Thoracic aorta (tissue), 2 donors: ENCODE measurements at places on chromosomes 1 and 21. TPM values are rescaled to one million over a fixed set of nuclear protein-coding genes. Genes with fewer than 3 reads are reported as not detected.
A peak's percentile ranks its signal among the peaks of the same experiment; 100 is the strongest.

DNA sequence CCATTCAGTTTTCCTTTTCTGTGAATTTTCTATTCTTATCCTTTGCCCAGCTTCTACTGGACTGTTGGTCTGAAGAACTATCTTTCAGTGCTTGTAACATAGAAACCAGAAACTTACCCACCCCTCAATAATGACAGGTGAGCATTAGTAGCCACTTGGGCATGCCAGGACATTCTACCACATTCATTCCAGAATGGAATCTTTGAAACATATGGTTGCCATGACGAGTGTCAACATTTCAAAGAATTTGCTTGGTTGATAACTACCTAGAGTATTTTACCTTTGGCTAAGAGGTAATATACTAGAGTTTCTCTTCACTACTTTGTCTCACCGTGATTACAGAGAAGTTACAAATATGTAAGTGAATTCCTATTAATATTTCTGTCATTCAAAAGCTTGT is at the start of gene MROH9:
Gene MROH9 (plus strand): TSS at position 304 of the 400 bp plus-strand sequence. CDS start 10,023 bp downstream, outside the sequence.
- no peak for DNase-seq
- H3K4me1 ChIP-seq: peaks cover 6% of the 10 kb centered on the region
- H3K27me3 ChIP-seq: no peaks in the 10 kb centered on the region
- no peaks in the 10 kb centered on the region for H3K36me3 ChIP-seq

- H3K4me1 ChIP-seq: peaks cover 5% of the 10 kb centered on the region
- H3K4me3 ChIP-seq: peak overlapping the region; percentile 98
- DNase-seq: no peak
- no peaks in the 10 kb centered on the region for H3K27me3 ChIP-seq
Observed at GRCh38 chr1:113388621-113389358, 1.5 kb upstream of the MAGI3 start.

DNA sequence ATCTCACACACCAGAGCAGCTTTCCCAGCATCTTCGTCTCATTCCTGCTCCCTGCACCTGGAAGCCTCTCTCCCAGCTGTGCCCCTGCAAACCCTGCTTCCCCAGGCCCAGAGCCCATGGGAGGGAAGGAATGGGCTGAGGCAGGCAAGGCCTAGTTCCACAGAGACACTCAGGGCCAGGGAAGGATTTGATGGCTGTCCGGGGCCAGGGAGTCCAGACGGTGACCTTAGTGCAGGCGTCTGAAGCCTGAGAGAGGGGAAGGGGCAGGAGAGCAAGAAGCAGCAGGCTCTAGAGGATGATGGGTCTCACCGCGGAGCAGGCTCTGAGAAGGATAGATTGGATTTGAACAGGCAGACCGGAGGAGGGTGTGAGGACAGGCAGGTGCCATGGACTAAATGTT is 22.2 kb upstream of the TNNI1 start:
- no peak for DNase-seq
- H3K27me3 ChIP-seq: no peaks in the 10 kb centered on the region
- H3K4me3 ChIP-seq: no peak overlapping the region
- no peak overlapping the region for H3K27ac ChIP-seq
- H3K36me3 ChIP-seq: no peaks in the 10 kb centered on the region

GRCh38 chr1:4402032-4402431 is 252.4 kb upstream of the AJAP1 start:
- no peaks in the 10 kb centered on the region for H3K27me3 ChIP-seq
- no peak for DNase-seq
- no peaks in the 10 kb centered on the region for H3K36me3 ChIP-seq
- H3K4me3 ChIP-seq: no peak overlapping the region

DNA sequence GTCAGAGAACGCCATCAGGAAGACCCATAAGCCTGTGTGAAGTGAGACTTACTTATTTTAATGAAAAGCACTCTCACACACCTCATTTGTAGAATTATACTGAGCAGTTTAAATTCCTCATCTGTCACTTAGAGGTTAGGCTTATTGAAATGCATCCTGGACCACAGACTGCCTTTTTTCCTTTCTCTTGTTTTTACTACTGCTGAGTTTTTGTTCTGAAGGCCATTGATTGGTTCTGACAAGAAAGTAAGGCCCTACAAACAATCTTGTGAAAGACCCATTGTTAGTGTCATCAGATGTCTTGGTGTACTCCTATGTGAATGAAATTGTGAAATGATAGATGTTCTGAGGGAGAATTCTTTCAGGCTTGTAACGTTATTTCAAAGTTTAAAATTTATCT is 1343.3 kb upstream of the ADGRL2 start:
- no peaks in the 10 kb centered on the region for H3K27me3 ChIP-seq
- no peak overlapping the region for H3K27ac ChIP-seq
- H3K4me3 ChIP-seq: no peak overlapping the region
- no peaks in the 10 kb centered on the region for H3K36me3 ChIP-seq
- DNase-seq: no peak

Gene NAV1
- total RNA-seq: 255 TPM

- no peaks in the 10 kb centered on the region for H3K36me3 ChIP-seq
- no peaks in the 10 kb centered on the region for H3K27me3 ChIP-seq
- no peak overlapping the region for H3K4me3 ChIP-seq
- DNase-seq: no peak
- no peak overlapping the region for H3K27ac ChIP-seq
Observed at GRCh38 chr1:239555350-239555749, 169.0 kb downstream of the CHRM3 start.

GRCh38 chr1:58975888-58976287 is 192.0 kb upstream of the JUN start:
- no peak overlapping the region for H3K4me3 ChIP-seq
- DNase-seq: no peak
- H3K27me3 ChIP-seq: no peaks in the 10 kb centered on the region
- H3K4me1 ChIP-seq: no peaks in the 10 kb centered on the region
- H3K36me3 ChIP-seq: no peaks in the 10 kb centered on the region
- H3K27ac ChIP-seq: no peak overlapping the region

DNA sequence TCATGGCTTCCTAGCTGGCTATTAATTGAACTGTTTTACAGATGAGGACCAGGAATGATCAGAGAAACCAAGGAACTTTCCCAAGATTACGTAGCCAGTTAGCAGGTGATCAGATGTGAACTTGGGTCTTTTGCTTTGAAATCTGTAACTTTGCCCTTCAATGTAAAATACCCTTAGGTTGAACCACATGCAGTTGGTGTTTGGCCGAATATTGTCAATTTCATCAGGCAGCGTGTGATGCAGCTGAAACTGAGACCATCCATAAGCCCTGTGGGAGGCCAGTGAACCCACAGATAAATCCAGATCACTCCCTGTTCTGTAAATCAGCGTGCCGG is 150.8 kb downstream of the ETS2 start:
- H3K4me3 ChIP-seq: no peak overlapping the region
- H3K4me1 ChIP-seq: peaks cover 11% of the 10 kb centered on the region
- DNase-seq: no peak
- H3K27ac ChIP-seq: no peak overlapping the region

DNA sequence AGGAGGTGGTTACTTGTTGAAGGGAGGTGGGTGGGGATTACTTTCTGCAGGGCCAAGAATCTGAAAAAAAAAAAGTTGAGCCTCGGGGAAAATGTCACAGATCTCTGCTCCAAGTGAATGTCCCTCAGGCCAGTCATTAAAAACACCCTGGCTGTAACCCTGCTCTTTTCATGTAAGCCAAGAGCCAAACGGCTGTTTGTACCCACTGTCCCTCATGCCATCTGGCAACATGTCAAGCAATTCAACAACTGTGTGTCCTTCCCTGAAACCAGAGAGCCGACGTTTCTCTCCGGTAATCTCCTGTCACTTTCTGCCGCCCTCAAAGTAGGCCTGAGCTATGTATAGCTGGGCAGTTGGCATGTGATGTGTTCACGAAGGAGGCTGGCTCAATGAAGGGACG is 14.7 kb downstream of the CASQ2 start:
- H3K4me3 ChIP-seq: no peak overlapping the region
- no peaks in the 10 kb centered on the region for H3K4me1 ChIP-seq
- DNase-seq: no peak
- H3K27ac ChIP-seq: peak overlapping the region; percentile 19
- H3K36me3 ChIP-seq: no peaks in the 10 kb centered on the region
- no peaks in the 10 kb centered on the region for H3K27me3 ChIP-seq

GRCh38 chr1:7050751-7051665 is 265.8 kb downstream of the CAMTA1 start:
- no peak overlapping the region for H3K27ac ChIP-seq
- no peak overlapping the region for H3K4me3 ChIP-seq
- DNase-seq: no peak
- no peaks in the 10 kb centered on the region for H3K4me1 ChIP-seq
- H3K36me3 ChIP-seq: no peaks in the 10 kb centered on the region

GRCh38 chr1:112169517-112169916 is 180.0 kb upstream of the KCND3 start:
- no peaks in the 10 kb centered on the region for H3K36me3 ChIP-seq
- H3K4me1 ChIP-seq: no peaks in the 10 kb centered on the region
- no peaks in the 10 kb centered on the region for H3K27me3 ChIP-seq

DNA sequence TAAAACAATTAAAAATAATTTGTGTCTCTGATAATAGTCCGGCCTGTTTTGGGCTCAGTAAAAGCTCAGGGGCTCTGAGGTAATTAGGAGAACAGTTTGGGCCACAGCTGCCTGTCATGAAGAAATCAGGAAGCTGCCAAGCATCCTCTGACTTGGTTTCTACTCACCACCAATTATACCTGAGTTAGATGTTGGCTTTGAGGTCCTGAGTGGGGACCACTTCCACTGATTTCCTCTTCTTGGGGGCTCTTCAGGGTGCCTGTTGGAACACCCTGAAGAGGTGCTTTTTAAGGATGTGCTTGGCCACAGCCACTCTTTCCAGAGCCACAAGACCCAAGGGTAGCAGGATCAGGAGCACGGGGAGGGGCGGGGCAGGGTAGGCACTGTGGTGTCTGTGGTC is 10.9 kb downstream of the SLC6A17 start:
- no peak overlapping the region for H3K27ac ChIP-seq
- H3K27me3 ChIP-seq: no peaks in the 10 kb centered on the region
- no peak overlapping the region for H3K4me3 ChIP-seq
- H3K4me1 ChIP-seq: no peaks in the 10 kb centered on the region
- no peak for DNase-seq

DNA sequence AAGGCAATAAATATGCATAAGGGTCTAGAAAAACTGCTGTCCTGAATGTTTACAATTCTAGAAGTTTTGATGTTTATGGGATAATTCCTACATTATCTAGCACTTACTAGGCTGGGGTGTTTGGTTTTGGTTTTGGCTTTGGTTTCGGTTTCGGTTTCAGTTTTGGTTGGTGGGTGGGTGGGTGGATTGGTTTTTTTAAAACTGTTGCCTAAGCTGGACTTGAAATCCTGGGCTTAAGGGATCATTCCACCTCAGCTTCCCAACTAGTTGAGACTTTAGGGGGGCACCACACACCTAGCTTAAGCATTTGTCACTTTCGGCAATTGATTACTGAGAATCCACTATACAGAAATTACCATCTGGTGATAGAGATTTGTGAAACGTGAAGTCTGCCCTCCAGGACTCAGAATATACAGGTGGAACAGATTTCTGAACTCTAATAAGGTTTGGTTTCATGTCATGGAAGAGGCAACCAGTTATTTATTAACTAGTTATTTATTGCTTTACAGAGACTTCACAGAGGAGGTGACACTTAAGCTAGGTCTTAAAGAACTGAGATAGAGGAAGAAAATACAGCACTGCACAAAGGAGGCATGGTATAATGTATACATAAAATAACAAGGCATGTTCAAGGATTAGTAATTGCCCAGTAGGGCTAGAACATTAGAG is 69.6 kb downstream of the PIK3R3 start:
- no peak overlapping the region for H3K4me3 ChIP-seq
- H3K4me1 ChIP-seq: no peaks in the 10 kb centered on the region
- no peaks in the 10 kb centered on the region for H3K36me3 ChIP-seq
- no peak overlapping the region for H3K27ac ChIP-seq

Gene MEX3A
- 0.42 TPM for total RNA-seq
